ENCODE measurements at places on chromosomes 7 and 10.

DNA sequence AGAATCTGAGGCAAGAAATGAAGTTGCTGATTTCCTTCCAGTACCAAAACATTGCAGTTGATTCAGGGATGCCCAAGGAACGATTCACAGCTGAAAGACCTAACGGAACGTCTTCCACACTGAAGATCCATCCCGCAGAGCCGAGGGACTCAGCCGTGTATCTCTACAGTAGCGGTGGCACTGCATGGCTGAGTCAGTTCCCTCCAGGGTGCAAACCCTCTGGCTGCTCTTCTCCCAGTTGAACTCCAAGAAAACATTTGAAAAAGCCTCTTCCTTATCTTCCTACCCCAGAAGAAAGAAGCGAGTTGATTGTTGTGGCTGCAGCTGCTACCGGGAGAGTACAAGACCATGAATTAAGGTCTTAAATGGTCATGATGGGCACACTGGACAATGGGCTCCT, 147.1 kb upstream of the PRSS1 start:
- no peak for DNase-seq

- peak; percentile 58 for DNase-seq
Measured at GRCh38 chr10:54402576-54402975, 398.5 kb downstream of the PCDH15 start.

DNA sequence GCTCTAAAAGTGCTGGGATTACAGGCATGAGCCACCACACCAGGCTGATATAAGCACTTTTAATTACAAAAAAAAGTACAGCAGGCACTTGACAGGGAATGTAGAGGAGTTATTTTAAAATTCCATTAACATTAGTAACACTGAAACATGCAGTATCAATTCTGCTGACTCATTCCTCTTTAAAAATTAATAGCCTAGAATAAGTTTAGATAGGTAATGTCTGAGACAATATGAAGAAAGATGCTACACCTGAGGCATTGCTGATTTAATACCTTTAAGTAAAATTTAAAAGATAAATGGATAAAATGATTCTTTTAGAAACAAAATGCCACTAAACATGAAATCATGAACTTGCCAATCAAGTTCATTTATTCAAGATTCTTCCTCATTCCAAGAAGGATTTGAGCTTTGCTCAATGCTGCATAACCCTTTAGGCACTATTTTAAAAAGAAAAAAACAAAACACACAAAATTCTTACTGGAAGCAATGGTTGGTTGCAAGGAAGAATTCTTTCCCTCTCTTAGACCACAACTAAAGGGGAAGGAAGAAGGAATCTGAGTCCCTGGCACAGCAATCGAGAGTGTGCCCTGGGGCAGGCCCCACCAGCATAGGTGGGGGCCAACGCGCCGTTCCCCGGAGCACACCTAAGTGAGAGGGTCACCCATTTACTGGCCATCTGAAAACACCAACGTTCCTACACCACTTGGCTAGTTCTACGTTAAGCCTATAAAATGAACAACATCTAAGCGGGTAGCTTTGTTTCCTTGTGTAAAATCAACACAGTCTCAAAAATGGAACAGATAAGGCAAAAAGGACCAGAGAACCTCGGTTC, 26.6 kb downstream of the ESYT2 start:
- DNase-seq: no peak

DNA sequence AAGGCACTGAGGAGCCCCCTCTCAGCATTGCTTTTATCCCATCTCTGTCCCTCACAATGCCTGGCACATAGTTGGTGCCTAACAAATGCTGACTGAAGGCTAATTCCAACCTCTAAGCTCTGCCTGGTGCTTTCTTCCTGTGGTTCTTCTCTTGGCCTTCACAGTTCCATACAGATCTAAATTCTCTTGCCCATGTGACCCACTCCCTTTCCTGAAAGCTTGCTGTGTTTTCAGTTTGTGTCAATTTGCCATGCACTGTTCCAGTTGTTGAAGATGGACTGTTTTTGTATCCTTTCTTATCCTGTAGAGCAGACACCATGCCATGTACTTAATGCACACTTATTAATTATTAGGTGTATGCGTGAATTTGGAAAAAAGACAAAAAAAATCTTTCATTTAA, 9.2 kb downstream of the TBXAS1 start:
- DNase-seq: no peak

GRCh38 chr10:81101062-81101461, 563.4 kb downstream of the SH2D4B start:
- DNase-seq: no peak

GRCh38 chr7:89072081-89072480, 276.5 kb upstream of the TEX47 start:
- peak; percentile 49 for DNase-seq

GRCh38 chr7:47045207-47046051, 536.5 kb downstream of the TNS3 start:
- DNase-seq: no peak

Data from OCI-M1 (cell line).